Large intestine (tissue), 12 donors: ENCODE measurements at places on chromosomes 6 and 20. TPM values are rescaled to one million over a fixed set of nuclear protein-coding genes. Genes with fewer than 3 reads are reported as not detected.

- no peak for DNase-seq
- H3K27me3 ChIP-seq, result no peaks in the 10 kb centered on the region
- no peaks in the 10 kb centered on the region for H3K4me1 ChIP-seq
- no peaks in the 10 kb centered on the region for H3K36me3 ChIP-seq
These were observed 45.0 kb downstream of the SLC23A2 start for GRCh38 chr20:4956200-4956810.

DNA sequence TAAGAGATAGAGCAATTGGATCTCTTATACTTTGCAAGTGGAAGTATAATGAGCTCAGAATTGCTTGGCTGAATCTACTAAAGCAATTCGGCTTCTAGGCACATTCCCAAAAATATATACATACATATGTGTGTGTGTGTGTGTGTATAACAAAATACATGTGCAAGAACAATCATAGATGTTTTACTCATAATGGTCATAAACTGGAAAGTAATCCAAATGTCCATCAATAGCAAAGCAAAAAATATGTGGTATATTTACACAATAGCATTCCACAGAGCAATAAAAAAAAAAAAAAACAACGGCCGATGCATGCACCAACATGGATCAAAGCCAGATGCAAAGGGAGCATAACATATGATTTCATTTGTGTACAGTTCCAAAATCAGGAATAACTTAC, 707.9 kb downstream of the RFPL4B start:
- no peaks in the 10 kb centered on the region for H3K4me1 ChIP-seq
- no peaks in the 10 kb centered on the region for H3K36me3 ChIP-seq
- H3K27ac ChIP-seq, result no peak overlapping the region
- H3K4me3 ChIP-seq, result no peak overlapping the region
- no peaks in the 10 kb centered on the region for H3K27me3 ChIP-seq

- no peaks in the 10 kb centered on the region for H3K27me3 ChIP-seq
- H3K36me3 ChIP-seq, result no peaks in the 10 kb centered on the region
- H3K27ac ChIP-seq, result no peak overlapping the region
These were observed 45.8 kb downstream of the PLCB4 start for GRCh38 chr20:9114709-9115108.

DNA sequence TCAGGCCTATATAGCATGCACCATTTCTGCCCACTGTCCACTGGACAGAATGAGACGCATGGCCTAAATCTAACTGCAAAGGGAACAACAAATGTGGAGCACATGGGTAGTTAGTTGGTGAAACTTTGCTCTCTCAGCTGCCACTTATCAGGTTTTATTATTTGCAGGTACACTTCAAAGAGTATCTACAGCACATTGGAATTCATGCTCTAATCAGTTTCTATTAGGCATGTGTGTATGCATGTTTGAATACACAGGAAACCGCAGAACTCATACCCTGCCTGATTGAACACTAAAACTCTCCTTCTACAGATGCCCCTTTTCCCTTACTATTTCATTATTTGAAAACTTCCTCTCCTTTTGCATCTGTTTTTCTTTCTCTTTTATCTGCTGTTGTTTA, 97.4 kb upstream of the HSF2 start:
- DNase-seq, result peak; percentile 28
- no peaks in the 10 kb centered on the region for H3K36me3 ChIP-seq
- peaks cover 10% of the 10 kb centered on the region for H3K4me1 ChIP-seq
- H3K27me3 ChIP-seq, result no peaks in the 10 kb centered on the region
- peak overlapping the region; percentile 25 for H3K27ac ChIP-seq

- H3K4me3 ChIP-seq, result no peak overlapping the region
- no peaks in the 10 kb centered on the region for H3K4me1 ChIP-seq
- DNase-seq, result no peak
- H3K36me3 ChIP-seq, result no peaks in the 10 kb centered on the region
- peaks cover 19% of the 10 kb centered on the region for H3K27me3 ChIP-seq
These were observed 80.4 kb downstream of the JPH2 start for GRCh38 chr20:44106615-44107014.

DNA sequence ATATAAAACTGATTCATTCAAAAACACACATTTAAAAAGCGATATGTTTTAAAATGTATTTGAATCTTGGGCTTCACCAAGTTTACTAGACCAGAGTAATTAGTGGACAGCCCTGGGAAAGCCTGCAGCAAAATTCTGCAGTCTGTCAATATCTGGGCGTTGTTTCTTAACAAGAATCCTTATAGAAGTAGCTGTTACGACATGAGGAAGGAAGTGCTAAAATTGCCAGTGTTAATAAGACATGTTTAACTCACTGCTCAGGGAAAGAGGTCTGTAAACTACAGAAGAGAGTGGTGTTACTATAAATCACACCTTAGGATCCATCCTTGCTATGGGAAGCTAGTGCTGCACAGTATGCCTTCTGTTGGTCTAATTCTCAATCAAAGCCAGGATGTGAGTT, 120.6 kb downstream of the TBX18 start:
- H3K4me3 ChIP-seq, result no peak overlapping the region
- H3K36me3 ChIP-seq, result no peaks in the 10 kb centered on the region
- DNase-seq, result no peak
- no peaks in the 10 kb centered on the region for H3K4me1 ChIP-seq
- no peak overlapping the region for H3K27ac ChIP-seq

DNA sequence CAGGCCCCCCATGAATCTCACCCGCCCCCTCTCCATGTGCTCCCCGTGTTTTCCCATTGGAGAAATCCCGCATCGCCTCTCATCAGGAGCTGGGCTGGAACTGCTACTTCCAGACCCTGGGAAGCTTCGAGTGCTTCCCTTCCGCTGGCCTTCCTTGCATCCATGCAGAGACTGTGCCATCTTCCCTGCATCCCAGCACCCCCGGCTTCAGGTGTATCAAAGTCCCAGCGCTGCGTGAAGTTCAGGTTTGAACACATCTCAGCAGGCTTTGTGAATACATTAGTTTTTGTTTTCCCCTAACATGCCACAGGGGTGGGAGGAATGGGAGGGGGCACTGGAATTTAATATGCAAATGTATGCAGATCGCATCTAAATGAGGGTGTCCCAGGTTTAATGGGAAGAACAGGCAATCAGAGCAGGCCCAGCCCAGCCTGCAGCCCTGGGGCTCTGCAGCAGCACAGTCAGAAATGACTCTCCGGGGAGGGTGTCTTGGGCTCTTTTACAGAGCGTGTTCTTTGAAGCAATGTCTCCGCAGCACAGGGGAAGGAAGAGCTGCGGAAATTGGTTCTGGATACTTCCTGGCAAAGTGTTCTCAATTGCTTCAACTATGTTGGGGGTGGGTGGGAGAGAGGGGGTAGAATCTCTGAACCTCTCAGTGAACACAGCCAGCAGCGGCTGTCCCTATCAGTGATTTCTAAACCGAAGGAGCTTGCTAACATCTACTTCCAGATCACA, 8.3 kb upstream of the MMP9 start:
- H3K27ac ChIP-seq, result no peak overlapping the region
- H3K27me3 ChIP-seq, result peaks cover 51% of the 10 kb centered on the region
- H3K4me3 ChIP-seq, result no peak overlapping the region
- DNase-seq, result no peak
- no peaks in the 10 kb centered on the region for H3K36me3 ChIP-seq

- no peak overlapping the region for H3K27ac ChIP-seq
- peak; percentile 49 for DNase-seq
- H3K4me1 ChIP-seq, result no peaks in the 10 kb centered on the region
- H3K4me3 ChIP-seq, result no peak overlapping the region
- H3K27me3 ChIP-seq, result peaks cover 12% of the 10 kb centered on the region
These were observed 216.2 kb downstream of the NFATC2 start for GRCh38 chr20:51326201-51326819.

- peaks cover 8% of the 10 kb centered on the region for H3K27me3 ChIP-seq
- peak overlapping the region; percentile 79 for H3K27ac ChIP-seq
- H3K36me3 ChIP-seq, result peaks cover 27% of the 10 kb centered on the region
- H3K4me3 ChIP-seq, result peak overlapping the region; percentile 91
- DNase-seq, result no peak
- peaks cover 26% of the 10 kb centered on the region for H3K4me1 ChIP-seq
These were observed 656 bp downstream of the RTEL1 start for GRCh38 chr20:63658749-63659187.

GRCh38 chr6:157217894-157218370, 105.4 kb downstream of the TMEM242 start:
- H3K4me1 ChIP-seq, result peaks cover 5% of the 10 kb centered on the region
- H3K27me3 ChIP-seq, result no peaks in the 10 kb centered on the region
- DNase-seq, result no peak

DNA sequence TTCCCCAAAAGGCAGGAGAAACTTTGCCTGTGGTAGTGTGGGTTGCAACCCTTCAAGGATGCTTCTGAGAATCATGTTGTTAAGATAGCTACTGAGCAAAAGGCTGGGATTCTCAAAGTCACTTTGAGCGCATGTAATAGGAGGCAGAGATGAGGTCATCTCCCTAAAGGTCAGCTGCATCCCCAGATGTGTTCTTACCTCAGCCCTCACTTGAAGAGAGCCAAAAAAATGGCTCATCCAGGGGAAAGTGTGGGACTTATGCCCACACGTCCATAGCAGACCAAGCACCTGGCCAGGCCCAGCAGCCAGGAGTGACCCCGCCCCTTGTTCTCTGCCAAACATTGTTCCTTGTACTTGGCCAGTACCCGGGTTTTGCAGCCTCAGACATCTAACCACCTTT, 187.0 kb upstream of the BMP2 start:
- no peak overlapping the region for H3K4me3 ChIP-seq
- H3K27me3 ChIP-seq, result no peaks in the 10 kb centered on the region
- no peak for DNase-seq
- H3K27ac ChIP-seq, result no peak overlapping the region
- H3K4me1 ChIP-seq, result peaks cover 4% of the 10 kb centered on the region

SNPH gene
- 2.3 TPM for polyA plus RNA-seq

PTGIS gene
- polyA plus RNA-seq, result 13.5 TPM

PLCB1 gene
- polyA plus RNA-seq, result 7.4 TPM

ARG1 gene
- 0.72 TPM for polyA plus RNA-seq

OR12D3 gene
- not detected for polyA plus RNA-seq

HCRTR2 gene
- polyA plus RNA-seq, result 0.10 TPM

SLPI gene
- polyA plus RNA-seq, result 20.1 TPM
